ENCODE measurements at places on chromosomes 3 and 15.

GRCh38 chr3:151644020-151644620, 89.6 kb upstream of the AADACL2 start:
- no peak for DNase-seq

DNA sequence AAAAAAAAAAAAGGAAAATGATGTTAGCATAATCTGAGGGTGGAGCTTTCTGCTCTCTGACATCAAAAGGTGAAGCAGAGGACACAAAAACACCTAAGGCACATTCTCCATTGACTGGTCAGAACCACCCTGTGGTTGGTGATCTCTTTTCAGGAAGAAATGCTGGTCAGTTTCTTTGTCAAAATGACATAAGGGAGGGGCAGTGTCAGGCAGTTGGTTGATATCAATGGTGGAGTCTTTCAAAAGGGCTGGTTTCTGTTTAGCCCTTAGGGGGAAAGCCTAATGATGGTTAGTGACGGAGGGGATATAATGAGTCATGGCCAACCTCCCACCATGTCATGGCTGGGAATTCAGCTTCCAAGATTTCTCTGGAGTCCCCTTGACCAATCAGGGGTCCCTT, 185.9 kb upstream of the GBE1 start:
- no peak for DNase-seq

GRCh38 chr3:17021614-17022013, 136.9 kb downstream of the PLCL2 start:
- no peak for DNase-seq

- no peak for DNase-seq
Measured at GRCh38 chr3:63981980-63982379, 41.3 kb downstream of the PSMD6 start.

GRCh38 chr3:19598870-19599269, 335.1 kb downstream of the EFHB start:
- no peak for DNase-seq

- DNase-seq, result no peak
Measured at GRCh38 chr3:127439621-127440020, 150.9 kb downstream of the TPRA1 start.

DNA sequence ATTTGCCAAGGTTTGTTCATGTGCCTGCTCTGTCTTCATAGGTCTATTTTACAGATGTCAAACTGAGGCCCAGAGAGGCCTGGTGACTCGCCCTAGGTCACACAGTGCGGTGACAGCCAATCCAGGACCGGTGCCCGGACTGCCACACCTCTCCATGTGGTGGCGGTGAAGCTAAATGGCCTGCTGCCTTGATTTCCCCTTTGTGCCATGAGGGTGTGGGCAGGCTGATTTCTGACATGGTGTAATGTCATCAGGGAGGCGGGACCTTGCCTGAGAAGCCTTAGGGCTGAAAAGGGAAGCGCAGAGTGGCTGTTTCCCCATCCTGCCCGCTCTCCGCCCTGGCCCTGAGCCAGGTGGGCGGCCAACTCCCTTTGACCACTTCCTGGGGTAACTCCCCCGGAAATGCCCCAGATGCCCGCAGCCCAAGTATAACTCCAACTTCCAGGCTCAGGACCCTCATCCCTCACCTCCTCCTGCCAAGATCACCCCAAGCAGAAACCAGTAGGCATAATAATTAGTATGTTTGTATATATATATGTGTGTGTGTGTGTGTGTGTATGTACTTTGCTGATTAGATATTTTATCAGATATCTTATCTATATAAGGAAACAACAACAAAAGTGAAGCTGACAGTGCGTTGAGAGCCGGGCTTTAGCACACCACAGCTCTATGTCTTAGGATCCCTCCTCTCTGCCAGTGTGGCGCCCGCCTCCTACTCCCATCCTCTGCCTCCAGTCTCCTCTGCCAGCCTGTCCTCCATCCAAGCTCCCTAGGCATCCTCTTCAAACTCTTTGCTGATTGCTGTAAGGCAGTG, 63.9 kb downstream of the IQSEC1 start:
- peak; percentile 83 for DNase-seq

- no peak for DNase-seq
Measured at GRCh38 chr15:62896969-62897486, 145.5 kb upstream of the TPM1 start.

- DNase-seq, result no peak
Measured at GRCh38 chr15:42139596-42139995, 16.8 kb downstream of the PLA2G4F start.

DNA sequence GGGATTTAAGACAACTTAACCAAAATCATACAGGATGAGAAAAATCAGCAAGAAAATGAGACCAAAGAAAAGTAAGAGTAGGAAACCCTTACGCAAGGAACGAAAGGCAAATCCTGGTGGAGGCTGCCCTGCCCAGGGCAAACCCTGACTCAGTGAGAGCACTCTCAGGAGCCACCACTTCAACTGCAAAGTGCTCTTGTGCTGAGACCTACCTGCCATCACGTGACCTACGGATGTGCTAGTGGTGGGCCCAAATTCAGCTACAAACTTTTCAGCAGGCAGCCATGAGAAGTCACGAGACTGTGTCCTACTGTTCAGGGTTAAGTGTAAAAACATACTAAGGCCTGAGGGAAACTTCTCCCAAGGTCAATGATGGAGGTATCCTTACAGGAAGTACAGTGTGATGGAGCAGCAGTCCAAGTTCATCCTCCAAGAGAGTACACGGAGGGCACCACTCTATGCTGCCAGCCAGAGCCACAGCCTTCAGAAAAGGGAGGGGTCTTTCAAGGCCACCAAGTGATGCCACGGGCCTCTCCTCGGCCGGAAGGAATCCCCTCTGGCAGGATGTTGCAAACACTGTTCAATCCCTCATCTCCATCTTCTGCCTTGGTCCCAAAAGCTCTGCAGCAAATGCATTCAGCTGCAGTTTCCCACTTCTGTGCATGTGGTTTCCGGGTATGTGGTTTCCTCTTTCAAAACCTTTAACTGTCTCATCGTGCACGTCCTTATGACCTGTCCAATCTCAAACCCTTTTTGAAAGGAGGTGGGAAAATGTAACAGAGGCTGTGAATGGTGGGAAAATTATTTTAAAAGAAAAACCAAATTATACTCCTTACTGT, 9.5 kb downstream of the CHSY1 start:
- peak; percentile 87 for DNase-seq

DNA sequence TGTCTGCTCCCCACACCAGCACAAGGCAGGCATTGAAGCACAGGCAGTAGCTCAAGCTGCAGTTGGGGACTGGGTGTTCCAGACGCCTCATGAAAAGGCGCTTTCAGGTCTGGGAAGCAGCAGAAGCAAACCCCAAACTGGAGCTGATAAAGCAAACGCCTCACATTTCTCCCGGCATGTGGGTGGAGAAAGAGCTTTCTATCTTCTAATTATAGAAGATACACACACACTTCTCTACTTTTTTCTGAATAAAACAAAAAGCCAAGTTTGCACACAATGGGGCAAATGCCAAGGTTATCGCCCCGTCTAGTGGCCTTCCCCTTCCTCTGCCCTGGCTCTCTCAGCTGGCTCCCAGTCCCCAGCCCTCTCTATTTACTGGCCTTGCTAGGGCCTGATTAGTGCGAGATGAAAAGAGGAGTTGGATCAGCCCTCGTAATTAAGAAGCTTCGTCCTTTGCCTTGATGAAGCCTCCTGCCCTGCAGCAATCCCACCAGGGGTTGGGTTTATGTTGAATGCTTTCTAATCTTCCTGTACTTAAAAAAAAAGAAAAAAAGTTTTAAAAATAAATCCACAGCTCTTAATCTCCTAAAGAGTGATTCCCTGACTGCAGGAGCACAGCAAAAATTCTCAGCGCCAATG, 120.2 kb downstream of the MEGF11 start:
- no peak for DNase-seq

- no peak for DNase-seq
Measured at GRCh38 chr15:89104172-89104564, 15.9 kb downstream of the ABHD2 start.

GRCh38 chr3:20096135-20096685, 56.0 kb downstream of the KAT2B start:
- DNase-seq, result no peak

DNA sequence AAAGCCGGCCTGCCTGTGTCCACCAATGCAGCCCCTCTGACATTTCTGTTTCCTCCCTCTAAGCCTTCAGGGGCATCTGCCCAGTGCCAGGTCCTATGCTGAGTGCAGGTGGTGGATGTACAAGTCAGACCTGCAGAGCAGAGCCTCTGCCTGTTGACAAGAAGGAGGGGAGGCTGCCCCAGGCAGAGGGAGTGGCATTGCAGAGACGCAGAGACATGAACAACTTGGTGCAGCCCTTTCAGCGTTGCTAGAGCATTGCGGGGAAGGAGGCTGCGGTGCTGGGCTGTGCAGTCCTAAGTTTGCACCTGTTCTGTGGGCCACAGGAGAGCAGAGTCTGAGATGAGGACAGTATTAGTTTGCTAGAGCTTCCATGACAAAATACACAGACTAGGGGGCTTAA, 65.2 kb downstream of the LSM3 start:
- no peak for DNase-seq

- no peak for DNase-seq
Measured at GRCh38 chr15:96324192-96324895, 6.2 kb upstream of the NR2F2 start.

DNA sequence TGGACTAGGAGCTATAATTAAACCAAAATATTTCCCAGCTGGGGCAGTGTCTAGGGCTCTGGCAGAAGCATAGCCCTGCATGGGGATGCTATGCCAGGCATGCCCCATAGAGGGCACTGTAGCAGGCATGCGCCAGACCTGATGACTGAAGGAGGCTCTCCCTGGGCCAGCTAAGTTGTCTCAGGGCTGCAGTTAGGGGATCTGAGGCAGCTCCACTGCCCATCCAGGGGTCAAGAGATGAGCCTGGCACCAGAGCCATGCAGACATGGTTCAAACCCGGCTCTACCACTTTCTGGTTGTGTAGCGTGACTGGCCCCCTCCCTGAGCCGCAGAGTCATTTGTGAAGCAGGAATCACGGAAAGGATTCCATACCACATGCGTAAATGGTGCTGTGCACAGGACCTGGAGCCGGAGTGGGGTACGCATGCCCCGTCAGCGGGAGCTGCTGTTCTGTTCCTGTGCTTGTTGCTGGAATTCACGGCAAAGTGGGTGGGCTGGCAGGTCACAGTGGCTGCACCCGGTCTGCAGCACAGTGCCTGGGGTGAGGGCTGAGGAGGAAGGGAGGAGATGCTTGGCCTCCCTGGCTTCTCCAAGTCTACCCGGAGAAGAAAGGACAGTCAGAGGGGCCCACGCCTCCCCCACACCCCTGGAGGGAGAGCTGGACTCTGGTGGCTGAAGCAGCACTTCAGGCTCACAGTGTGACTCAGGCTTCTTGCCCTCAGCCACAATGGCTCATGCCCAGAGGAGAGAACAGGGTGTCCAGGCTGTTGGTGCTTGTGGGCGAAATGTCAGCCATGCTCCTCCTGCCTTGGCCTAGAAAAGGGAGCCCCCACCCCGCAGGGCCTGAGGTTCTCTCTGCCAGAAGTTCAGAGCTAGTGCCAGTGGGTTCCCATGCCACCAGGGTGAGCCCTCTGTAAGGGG, 43.1 kb downstream of the DNASE1L3 start:
- DNase-seq, result peak; percentile 32

GRCh38 chr3:187713504-187713903, 11.1 kb upstream of the RTP2 start:
- peak; percentile 31 for DNase-seq

DNA sequence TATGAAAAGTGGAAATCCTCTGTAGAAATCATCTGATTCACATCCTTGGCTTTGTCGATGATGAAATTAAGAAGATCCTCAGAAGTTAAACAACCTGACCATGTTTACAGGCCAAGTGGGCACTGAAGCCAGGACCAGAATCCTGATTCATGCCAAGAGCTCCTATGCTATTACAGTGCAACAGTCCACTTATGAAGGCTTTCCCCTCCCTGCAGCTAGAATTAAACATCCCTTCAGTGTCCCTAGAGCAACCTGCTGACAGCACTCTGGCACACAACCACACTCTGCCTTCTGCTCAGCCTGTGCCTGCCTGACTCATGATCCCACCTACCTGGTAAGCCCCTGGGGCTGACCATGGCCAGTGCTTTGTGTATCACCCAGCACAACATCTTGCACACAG, 33.8 kb downstream of the TXNRD3 start:
- no peak for DNase-seq

DNA sequence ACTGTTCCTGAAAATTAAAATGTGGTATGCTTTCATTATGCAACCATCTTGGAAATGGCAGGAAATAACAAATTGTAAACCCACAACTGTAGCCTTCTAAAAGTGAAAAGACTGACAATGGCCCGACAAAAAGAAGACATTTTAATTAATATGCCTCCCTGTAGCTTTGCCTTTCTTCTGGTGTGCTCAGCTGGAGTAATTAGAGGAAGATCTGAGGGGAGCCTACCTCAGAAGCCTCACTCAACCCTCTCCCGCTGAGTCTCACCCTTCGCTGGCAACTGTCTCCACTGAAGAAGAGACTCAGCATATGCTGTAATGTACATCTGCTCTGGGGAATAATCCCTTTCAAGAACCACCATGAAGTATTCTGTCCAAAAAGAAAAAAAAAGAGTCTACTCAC, 104.7 kb upstream of the SETMAR start:
- DNase-seq, result no peak

- peak; percentile 4 for DNase-seq
Measured at GRCh38 chr15:55221090-55222011, 24.6 kb upstream of the RSL24D1 start.

GRCh38 chr3:96931119-96931862, 116.9 kb downstream of the EPHA6 start:
- DNase-seq, result no peak

DNA sequence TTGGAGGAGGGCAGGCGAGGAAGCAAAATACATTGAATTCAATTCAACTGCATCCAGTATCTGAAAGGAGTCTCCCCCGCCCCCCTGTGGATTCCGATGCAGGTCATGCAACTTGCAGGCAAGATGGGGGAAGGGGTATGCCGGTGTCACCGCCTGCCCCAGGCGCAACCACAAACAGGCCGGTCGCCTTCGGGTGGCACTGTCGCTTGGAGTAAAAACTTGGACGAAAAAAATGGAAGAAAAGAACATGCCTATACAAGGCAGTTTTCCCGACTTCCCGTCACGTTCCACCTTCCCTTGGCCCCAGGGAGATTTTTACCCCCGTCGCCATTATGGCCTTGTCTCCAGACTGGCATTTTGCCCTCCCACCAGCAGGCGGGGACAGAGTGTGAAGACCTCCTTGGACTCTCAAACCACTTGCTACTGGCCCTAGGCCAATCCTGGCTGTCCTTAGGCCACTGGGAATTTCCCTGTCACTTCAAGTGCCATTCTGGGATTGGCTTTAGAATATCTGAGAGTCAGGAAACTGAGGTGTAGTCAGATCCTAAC, 1.6 kb upstream of the NTRK3 start:
- no peak for DNase-seq

DNA sequence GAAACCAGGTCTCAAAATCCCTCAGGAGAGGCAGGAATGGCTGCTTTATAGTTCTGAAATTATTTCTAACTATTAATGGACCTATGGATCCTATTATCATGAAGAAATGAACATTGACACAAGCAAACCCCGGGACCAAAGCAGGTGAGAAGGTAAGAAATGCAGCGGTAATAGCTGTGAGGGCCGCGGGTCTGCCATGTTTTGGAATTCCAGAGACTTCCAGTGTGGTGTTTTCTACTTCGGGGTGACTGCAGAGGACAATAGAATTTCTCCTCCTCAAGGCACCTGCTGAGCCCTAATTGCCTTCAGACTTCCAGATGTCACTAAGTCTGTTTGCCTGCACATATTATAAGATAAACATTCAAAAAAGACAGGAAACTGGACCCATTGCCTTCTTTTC, 437.4 kb downstream of the GABRG3 start:
- DNase-seq, result no peak

GRCh38 chr15:57134851-57135250, 216.4 kb downstream of the TCF12 start:
- DNase-seq, result no peak

Data from GDM1 (cell line).